ENCODE measurements at places on chromosomes 16 and 17. TPM values are rescaled to one million over a fixed set of nuclear protein-coding genes. Genes with fewer than 3 reads are reported as not detected.

ADORA2B gene
- 4.0 TPM for total RNA-seq

DNA sequence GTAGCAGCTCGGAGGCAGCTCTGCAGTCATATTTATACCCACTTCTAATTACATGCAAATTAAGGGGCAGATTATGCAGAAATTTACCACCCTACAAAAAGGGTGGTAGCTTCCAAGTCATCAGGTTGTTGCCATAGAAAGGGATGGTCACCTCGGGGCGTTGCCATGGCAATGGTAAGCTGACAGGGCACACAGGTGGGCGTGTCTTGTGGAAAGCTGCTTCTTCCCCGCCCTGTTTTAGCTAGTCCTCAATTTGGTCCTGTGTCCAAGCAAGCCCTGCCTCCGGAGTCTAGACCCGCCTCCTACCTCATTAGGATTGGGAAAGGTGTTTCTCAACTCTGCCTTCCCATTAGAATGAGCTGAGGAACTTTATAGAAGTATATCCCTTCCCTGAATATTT lies 98.7 kb downstream of the HS3ST2 start:
- H3K27me3 ChIP-seq = peaks cover 7% of the 10 kb centered on the region
- H3K4me1 ChIP-seq = no peaks in the 10 kb centered on the region
- H3K27ac ChIP-seq = no peak overlapping the region
- H3K36me3 ChIP-seq = no peaks in the 10 kb centered on the region
- DNase-seq = no peak

TBC1D3 gene
- not detected for total RNA-seq

DNA sequence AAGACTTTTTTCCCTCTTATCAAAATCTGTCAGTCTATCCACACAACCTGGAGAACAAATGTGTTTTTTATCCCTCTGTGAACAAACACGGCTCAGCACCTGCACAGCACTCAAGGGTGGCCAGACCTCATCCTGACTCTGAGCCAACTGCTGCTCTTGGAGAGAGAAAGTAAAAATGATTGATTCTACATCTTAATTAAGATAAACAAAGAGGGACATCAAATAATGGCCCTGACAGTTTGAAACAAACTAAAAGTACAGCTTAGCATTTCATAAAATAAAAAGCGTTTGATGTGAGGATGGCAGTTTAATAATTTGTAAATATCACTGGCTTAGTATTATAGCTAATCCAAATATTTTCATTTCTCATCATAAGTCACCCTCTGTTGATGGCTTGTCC lies 106.2 kb downstream of the SNX11 start:
- H3K4me1 ChIP-seq = peaks cover 7% of the 10 kb centered on the region
- H3K27me3 ChIP-seq = peaks cover 51% of the 10 kb centered on the region
- no peak overlapping the region for H3K4me3 ChIP-seq
- H3K36me3 ChIP-seq = no peaks in the 10 kb centered on the region
- DNase-seq = no peak

DNA sequence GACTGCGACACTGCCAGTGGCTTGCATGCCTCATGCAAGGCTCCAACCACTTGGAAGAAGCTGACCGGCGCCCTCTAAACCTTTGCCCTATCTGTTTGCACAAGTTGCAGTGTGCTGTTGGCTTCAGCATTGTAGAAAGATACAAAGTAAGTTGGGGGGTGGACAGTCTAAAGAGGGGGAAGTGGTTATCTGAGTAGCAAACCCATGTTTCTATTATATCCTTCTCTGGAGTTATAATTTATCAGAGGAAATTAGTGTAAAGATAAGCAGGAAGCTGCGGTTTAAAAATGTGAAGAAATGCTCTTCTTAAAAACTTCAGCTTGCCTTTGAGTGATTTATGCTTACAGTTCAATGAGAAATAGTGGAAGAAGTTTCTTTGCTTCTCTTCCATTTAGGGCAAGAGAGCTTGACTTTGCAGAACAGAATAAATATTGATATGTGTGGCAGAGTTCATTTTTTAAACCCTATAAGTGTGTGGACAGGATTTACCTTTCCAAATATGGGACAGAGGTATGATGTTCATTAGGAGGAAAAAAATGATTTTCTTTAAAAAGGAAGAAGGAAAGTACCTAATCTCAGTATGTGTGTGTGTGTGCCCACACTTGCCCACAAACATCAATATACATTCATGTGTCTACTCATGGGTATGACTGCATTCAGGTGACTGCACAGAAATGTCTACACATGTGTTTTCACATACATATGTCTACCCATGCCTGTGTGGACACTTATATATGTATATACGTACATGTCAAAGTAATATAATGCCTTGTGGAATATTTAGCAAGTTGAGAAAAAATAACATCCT lies 8.1 kb downstream of the AMZ2 start:
- H3K27me3 ChIP-seq = peaks cover 2% of the 10 kb centered on the region
- peaks cover 12% of the 10 kb centered on the region for H3K36me3 ChIP-seq
- no peak for DNase-seq
- H3K27ac ChIP-seq = no peak overlapping the region
- H3K4me1 ChIP-seq = peaks cover 7% of the 10 kb centered on the region

LRRC46 gene
- total RNA-seq = 0.64 TPM

- H3K27ac ChIP-seq = no peak overlapping the region
- no peaks in the 10 kb centered on the region for H3K4me1 ChIP-seq
- no peak for DNase-seq
Measured at GRCh38 chr17:7878234-7878633, 10.4 kb upstream of the CHD3 start.

DNA sequence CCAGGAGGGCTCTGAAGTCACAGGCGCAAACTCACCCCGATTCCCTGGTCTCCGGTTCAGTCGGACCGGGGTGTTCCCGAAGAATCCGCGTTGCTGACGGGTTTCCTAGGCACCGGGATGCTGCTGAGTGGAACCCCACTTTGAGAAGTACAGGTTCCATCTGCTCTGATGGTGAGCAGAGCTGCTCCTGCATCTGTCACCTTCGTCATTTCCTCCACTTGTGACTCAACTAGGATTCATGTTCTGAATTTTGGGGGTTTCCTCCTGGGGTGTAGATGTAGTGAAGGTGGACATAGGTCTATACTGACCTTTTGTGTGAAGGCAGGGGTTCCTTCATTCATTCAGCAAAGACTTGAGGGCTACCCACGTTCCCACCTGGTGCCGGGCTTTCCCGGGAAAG lies 25.0 kb downstream of the LGALS3BP start:
- no peak overlapping the region for H3K4me3 ChIP-seq
- H3K36me3 ChIP-seq = no peaks in the 10 kb centered on the region
- DNase-seq = no peak
- no peaks in the 10 kb centered on the region for H3K27me3 ChIP-seq
- H3K4me1 ChIP-seq = peaks cover 24% of the 10 kb centered on the region

TP53TG3 gene
- not detected for total RNA-seq

GRCh38 chr17:69268543-69269014 lies 40.0 kb upstream of the ABCA10 start:
- H3K4me3 ChIP-seq = no peak overlapping the region
- peaks cover 4% of the 10 kb centered on the region for H3K4me1 ChIP-seq
- DNase-seq = no peak

DNA sequence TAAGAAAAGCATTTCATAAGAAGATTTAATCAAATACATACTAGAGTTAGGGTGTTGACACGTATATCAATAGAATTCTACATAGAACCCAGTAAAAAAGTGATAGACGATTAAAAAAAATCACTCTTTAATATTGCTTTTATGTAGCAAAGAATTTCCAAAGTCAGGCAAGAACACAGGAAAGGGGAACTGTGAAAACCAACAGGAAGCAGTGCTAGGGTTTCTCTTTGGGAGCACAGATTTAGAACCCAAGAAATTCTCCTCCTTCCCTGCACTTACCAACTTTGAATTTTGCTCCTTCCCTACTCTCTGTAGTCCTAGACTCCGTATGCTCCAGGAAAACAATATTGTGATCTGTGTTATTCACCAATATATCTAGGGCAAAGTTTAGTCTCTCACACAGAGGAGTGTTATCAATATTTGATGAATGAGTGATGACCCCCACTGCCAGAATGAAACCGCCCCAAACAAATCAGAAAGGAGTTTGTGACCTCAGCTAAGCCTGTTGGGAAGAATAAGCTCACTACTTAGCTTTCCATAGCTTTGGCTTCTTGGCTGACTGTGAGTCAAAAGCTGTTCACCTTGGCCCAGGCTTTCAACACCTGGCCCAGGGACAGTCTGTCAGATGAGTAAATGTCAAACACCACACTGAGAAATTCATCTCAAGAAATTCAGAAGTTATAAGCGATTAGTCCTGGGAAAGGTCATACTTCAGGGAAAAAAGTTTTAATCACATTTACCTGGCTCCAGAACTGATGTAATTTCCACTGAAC lies 8.6 kb downstream of the RFWD3 start:
- no peaks in the 10 kb centered on the region for H3K27me3 ChIP-seq
- no peak for DNase-seq
- peaks cover 8% of the 10 kb centered on the region for H3K4me1 ChIP-seq
- H3K4me3 ChIP-seq = no peak overlapping the region
- no peak overlapping the region for H3K27ac ChIP-seq
- peaks cover 43% of the 10 kb centered on the region for H3K36me3 ChIP-seq

CCL2 gene
- total RNA-seq = 3.4 TPM

DNA sequence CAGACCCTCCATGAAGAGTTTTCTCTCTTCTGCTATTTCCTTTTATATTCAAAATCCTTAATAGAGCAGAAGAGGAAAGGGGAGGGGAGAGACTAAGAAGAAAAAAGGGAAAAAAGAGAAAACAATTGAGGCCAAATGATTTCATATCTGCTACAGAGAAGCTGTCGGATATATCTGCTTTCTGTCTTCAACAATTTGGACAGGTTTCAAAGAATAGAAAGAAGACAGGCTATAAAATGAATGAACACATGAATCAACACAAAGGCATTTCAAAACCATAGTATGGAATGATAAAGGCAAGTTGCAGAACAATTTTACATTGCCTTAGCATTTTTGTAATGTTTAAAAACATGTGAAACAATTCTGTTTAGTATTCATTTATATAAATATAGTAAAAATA lies 4.7 kb upstream of the CMTR2 start:
- H3K4me1 ChIP-seq = no peaks in the 10 kb centered on the region
- DNase-seq = no peak
- H3K36me3 ChIP-seq = no peaks in the 10 kb centered on the region
- H3K4me3 ChIP-seq = no peak overlapping the region
- H3K27ac ChIP-seq = no peak overlapping the region
- peaks cover 6% of the 10 kb centered on the region for H3K27me3 ChIP-seq
